ENCODE measurements at places on chromosomes 12 and 14.

GRCh38 chr12:45166056-45166455 lies 49.8 kb upstream of the ANO6 start:
- no peak for DNase-seq

- no peak for DNase-seq
Measured at GRCh38 chr12:71399197-71399596, 40.4 kb upstream of the LGR5 start.

- no peak for DNase-seq
Measured at GRCh38 chr12:53804429-53804828, 52.6 kb upstream of the CISTR start.

- no peak for DNase-seq
Measured at GRCh38 chr12:57842342-57843294, 3.9 kb downstream of the CTDSP2 start.

GRCh38 chr12:131721548-131721947 lies 10.7 kb downstream of the SFSWAP start:
- no peak for DNase-seq

GRCh38 chr12:53267999-53268629 lies at the start of gene ESPL1:
Gene ESPL1 (plus strand): TSS chr12:53268299. CDS start chr12:53268767, 468 bp downstream.
- peak; percentile 85 for DNase-seq

DNA sequence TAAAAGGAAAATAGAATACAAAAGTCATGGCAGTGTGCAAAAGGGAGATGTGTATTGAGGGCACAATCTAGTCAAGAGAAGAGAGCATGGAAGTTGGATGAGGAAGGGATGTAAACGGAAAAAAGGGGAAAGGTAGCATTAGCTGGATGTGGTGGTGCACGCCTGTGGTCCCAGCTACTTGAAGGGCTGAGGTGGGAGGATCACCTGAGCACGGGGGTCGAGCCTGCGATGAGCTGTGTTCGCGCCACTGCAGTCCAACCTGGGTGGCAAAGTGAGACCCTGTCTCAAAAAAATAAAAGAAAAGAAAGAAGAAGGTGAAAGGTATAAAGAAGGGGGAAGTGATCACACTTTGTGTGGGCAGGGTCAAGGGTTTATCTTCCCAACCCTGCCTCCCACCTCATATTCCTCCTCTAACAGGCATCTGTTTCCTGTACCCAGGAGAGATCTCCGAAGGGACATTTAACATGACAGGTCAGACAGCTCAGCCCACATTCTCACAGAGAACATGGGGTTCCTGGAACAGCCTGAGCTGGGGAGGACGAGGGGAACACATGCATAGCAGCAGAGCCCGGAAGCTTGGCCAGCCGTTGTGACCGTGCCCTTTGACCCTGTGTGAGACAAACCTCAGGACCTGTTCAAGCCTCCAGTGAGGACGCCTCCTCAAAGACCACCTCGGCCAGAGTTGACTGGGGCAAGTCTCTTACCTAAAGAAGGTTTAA lies 8.9 kb downstream of the RNASE11 start:
- no peak for DNase-seq

DNA sequence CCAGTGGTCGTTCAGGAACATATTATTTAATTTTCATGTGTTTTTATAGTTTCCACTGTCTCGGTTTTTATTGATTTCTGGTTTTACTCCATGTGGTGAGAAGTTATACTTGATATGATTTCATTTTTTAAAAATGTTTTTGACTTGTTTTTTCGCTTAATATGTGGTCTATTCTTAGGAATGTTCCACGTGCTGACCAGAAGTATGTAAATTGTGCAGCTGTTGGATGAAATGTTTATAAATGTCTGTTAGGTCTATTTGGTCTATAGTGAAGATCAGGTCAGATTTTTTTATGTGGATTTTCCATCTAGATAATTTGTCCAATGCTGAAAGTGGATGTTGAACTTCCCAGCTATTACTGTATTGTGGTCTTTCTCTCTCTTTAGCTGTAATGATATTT lies 433.8 kb upstream of the MIS18BP1 start:
- DNase-seq: no peak

- no peak for DNase-seq
Measured at GRCh38 chr12:26630546-26631027, 202.4 kb downstream of the ITPR2 start.

- no peak for DNase-seq
Measured at GRCh38 chr12:1934068-1934467, 15.6 kb upstream of the CACNA2D4 start.

DNA sequence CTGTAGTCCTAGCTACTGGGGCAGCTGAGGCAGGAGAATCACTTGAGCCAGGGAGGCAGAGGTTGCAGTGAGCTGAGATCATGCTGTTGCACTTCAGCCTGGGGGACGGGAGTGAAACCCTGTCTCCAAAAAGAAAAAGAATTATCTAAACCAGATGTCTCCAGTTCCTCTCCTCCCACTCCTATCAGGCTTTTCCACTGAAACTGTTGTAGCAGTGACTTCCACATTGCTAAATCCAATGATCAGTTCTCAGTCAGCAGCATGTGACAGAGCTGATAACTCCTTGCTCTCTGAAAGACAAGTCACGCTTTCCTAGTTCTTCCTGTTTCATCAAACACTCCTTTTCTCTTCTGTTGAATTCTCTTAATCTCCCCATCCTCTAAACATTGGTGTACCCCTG lies 8.6 kb downstream of the SLC38A6 start:
- DNase-seq: no peak

GRCh38 chr12:92574051-92574783 lies 128.6 kb upstream of the PLEKHG7 start:
- DNase-seq: no peak

- DNase-seq: no peak
Measured at GRCh38 chr14:89014569-89014850, 190.1 kb downstream of the TTC8 start.

GRCh38 chr12:80116735-80117134 lies 17.4 kb downstream of the OTOGL start:
- DNase-seq: no peak

DNA sequence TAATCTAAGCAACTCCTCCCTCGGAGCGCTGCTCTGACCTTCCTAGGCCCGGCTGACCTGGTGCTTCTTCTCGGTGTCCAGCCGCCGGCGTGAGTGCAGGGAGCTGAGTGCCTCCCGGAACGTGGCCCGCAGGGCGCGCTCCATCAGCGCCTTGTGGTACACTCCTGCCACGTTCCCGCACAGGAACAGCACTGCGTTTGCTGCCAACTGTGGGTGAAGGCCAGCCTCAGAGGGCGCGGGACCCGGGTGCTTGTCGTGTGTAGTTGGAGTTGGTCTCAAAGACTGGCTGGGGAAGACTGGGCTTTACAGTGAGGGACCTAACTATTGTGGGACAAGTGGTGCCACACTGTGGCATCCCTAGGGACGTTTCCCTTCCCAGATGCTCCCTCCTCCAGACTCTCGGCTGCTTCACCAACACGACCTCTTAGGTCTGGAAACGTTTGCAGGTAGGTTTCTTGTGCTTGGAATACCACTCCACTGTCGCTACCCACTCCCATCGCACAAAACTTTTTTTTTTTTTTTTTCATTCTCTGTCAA lies 3.1 kb downstream of the ADCY4 start:
- DNase-seq: no peak

DNA sequence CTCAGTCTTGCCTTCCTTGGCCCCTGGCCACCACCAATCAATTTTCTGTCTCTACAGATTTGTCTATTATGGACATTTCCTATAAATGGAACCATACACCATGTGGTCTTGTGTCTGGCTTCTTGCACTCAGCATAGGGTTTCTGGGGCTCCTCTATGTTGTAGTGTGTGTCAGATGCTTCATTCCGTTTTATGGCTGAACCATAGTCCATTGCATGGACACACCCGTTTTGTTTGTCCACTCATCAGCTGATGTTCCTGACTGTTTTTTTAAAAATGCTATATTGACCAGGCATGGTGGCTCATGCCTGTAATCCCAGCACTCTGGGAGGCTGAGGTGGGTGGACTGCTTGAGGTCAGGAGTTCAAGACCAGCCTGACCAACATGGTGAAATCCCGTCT lies 21.0 kb downstream of the ARL6IP4 start:
- no peak for DNase-seq

- no peak for DNase-seq
Measured at GRCh38 chr14:21081521-21082142, 11.5 kb downstream of the ARHGEF40 start.

DNA sequence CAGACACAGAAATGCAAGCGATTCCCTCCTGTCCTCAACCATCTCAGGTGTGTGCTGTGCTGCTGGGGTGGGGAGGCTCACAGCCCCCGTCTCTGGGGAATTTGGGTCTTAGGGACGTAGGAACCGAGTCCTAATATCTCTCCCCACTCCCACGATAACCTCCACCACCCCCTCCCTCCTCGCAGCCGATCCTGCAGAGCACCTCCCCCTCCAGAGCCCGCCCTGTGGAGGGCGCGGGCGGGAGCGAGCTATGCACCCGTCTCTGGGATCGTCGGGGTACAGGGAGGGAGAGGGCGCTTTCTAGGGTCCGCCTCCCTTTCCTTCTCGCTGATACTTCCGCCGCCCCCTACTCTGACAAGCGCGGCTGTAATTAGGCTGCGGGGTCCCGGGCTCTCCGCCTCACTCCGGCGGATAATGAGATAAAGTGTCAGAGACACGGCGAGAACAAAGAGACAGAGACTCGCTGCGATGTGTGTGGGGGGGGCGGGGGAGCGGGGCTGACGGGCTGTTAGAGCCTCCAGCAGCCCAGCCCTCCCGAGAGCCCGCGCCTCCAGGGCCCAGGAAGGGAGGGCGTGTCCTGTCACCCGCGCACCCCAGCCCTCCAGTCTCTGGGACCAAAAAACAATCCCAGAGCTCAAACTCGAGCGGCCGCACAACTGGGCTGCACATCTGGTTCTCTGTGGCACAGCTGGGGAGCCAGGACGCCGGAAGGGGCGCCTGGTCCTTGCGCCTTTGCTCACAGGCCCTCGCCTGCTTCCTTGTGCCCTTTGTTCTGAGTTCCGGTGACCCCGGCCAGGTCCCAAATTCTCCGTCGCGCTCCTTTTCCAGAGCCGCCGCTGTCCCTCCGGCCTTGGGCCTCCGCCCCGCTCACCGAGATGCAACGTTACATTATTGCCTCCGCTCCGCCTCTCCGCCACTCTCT lies 8.7 kb downstream of the SHMT2 start:
- no peak for DNase-seq

DNA sequence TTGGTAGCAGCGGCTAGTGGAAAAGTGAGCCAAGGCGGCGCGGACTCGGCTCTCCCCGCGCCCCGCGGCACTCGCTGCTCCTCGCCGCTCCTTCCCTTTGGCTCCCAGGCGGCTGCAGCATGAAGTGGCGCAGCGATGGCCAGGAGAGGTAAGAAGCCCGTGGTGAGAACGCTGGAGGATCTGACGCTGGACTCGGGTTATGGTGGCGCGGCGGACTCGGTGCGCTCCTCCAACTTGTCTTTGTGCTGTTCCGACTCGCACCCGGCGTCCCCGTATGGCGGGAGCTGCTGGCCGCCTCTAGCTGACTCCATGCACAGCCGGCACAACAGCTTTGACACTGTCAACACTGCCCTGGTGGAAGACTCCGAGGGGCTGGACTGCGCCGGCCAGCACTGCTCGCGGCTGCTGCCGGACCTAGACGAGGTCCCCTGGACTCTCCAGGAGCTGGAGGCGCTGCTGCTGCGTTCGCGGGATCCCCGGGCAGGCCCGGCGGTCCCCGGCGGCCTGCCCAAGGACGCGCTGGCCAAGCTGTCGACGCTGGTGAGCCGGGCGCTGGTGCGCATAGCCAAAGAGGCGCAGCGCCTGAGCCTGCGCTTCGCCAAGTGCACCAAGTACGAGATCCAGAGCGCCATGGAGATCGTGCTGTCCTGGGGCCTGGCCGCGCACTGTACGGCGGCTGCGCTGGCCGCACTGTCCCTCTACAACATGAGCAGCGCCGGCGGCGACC lies 225.6 kb upstream of the CRY1 start:
- no peak for DNase-seq

DNA sequence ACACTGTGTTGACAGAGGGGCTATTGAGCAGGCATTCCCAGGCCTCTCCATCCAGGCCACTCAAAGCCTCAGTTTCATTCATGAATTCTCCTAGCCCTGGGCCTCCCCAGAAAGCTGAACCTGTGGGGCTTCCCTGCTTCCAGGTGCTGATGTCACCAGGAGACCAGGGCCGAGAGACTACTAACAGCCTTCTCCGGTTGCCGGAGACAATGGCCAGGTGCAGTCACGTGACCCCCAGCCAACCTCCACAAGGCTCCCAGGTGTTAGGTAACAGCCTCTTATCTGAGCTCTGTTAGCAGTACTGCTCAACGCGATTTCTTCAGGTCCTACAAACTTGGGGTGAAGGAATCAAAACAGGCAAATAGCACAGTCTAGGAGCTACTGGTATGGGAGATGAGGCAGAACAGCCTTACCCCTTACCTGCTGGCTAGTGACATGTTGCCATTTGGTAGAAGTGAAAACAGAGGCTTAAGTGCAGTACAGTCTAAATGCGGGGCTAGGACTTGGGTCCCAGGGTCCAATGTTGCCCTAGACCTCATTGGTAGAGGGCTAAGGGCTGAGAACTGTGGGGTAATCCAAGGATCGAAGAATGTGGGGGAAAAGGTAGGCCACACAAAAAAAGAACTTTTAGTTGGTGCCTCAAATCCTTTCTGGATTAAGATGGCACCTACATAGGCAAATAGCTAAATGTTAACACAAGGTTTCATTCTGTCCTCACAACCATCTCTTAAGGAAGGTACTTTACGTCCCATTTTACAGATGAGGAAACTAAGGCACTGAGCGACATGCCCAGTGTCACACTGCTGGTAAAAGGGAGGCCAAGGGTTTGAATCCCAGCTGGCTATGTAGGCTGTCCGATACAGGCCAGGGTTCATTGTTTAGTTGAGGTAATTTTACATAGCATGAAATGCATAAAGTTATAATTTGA lies 3.8 kb downstream of the CCDC88C start:
- DNase-seq: no peak

DNA sequence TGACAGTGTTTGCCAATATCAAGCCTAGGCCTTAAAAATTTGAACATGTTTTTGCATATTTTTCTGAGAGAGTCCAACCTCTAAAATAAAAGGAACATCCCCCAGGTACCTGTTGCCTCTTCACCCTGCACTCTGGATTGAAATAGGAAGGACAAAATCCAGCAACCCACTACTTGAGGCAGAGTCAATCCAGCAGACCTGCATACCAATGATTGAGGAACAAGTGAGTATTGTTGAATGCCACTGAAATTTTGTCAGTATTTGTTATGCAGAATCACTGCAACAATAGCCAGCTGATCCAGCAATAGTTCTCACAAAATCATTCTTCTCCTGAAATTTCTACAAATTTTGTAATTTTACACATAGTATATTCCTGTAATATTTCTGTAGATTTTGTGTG lies 460.6 kb upstream of the FOXG1 start:
- DNase-seq: no peak

- no peak for DNase-seq
Measured at GRCh38 chr14:95260537-95261361, 59.0 kb downstream of the CLMN start.

- DNase-seq: peak; percentile 60
Measured at GRCh38 chr14:61503167-61503801, 181.9 kb downstream of the PRKCH start.

DNA sequence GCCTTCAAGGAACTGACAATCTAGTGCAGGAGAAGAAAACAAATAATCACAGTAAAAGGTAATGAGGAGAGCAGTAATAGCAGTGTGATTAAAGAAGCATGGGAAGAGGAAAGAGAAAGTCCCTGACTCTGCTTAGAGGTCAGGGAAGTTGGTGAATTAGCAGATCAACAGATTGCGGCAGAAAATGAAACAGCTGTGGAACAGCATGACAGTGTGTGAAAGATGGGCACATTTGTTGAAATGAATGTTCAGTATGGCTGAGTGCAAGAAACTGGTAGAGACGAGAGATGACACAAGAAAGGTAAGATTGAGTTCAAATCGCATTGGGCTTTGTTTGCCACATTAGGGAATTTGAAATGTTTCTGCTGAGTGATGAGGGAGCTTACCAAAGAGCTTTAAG lies 63.7 kb upstream of the RASSF8 start:
- no peak for DNase-seq
